Skeletal muscle cell (primary cell): ENCODE measurements at places on chromosomes 13 and 19.

DNA sequence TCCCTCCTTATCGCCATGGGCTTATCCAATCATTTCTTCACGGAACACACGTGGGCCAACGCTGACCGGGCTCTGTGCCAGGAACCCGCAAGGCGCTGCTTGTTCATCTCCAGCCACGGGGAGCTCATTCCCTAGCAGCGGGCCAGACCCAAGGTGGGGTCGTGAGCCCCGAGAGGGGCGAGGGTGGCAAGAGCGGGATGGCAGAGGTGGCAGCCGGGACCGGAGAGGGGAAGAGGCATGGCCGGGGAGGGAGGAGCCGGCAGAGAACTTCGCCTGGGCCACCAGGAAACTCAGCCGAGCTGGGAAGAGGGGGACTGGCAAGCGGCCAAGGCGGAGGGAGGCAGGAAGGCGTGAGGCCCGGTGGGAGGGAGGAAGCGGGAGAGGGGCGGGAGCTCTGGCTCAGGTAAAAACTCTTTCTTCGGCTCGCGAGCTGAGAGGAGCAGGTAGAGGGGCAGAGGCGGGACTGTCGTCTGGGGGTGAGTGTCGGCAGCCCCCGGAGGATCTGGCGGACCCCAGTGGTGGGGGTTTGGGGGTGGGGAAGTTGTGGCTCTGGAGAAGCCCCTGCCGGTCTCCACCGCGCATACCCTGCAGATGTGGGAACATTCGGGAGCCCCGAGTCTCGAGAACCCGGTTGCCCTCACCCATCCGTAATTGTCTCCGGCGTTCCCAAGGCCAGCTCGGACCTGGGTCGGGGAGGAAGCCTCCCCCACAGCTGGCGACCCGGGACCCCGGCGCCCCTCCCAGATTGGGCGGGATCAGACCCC, at the start of gene B3GNT3:
Gene B3GNT3 (plus strand): TSS at position 408 of the 764 bp plus-strand sequence. CDS start 12,670 bp downstream, outside the sequence.
- no peak for DNase-seq

DNA sequence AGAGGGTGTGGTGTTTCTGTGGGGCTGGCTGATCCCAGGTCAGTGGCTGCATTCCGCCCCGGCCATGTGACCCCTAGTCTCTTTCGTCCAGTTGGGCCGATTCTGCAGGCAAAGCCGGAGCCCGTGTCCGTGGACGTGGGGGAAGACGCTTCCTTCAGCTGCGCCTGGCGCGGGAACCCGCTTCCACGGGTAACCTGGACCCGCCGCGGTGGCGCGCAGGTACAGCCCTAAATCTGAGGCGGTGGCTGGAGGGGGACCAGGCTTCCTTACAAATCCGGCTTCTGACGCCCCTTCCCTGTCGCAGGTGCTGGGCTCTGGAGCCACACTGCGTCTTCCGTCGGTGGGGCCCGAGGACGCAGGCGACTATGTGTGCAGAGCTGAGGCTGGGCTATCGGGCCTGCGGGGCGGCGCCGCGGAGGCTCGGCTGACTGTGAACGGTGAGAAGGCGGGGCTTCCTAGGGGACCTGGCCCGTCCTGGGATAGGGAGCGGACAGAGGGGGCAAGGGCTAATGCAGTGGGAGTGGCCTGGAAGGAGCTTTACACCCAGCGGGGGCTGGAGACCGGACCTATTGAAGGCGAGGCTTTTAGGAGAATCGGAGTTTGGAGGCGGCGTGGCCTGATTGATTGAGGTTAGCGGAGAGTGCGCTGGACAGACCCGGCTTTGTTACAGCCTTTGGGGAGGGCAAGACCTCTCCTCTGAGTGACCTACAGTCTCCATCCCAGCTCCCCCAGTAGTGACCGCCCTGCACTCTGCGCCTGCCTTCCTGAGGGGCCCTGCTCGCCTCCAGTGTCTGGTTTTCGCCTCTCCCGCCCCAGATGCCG, 4.3 kb downstream of the KIRREL2 start:
- DNase-seq: no peak

- DNase-seq: no peak
These were observed 9.9 kb upstream of the PRODH2 start for GRCh38 chr19:35822579-35822978.

GRCh38 chr13:114004420-114005205, 30.7 kb upstream of the C13orf46 start:
- no peak for DNase-seq

GRCh38 chr13:84810781-84811180, 928.5 kb upstream of the SLITRK1 start:
- DNase-seq: no peak

- peak; percentile 84 for DNase-seq
These were observed 98.5 kb downstream of the MIPEP start for GRCh38 chr13:23790577-23791170.

DNA sequence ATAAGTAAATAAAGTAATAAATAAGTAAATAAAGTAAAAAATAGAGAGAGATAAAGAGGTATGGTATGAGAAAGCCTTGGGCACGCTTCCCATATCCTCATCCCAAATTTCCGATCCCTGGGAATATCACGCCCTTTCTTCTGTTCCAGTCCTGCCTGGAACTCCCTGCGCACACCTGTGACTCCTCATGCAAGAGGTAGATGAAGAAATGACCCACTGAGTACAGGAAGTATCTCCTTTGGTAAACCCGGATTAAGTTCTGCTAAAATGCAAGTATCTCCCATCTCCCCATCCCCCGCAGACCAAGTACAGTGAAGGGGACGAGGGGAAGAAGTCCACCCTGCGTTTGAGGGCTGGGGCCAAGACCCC, 399 bp upstream of the ZNF136 start:
- DNase-seq: no peak

DNA sequence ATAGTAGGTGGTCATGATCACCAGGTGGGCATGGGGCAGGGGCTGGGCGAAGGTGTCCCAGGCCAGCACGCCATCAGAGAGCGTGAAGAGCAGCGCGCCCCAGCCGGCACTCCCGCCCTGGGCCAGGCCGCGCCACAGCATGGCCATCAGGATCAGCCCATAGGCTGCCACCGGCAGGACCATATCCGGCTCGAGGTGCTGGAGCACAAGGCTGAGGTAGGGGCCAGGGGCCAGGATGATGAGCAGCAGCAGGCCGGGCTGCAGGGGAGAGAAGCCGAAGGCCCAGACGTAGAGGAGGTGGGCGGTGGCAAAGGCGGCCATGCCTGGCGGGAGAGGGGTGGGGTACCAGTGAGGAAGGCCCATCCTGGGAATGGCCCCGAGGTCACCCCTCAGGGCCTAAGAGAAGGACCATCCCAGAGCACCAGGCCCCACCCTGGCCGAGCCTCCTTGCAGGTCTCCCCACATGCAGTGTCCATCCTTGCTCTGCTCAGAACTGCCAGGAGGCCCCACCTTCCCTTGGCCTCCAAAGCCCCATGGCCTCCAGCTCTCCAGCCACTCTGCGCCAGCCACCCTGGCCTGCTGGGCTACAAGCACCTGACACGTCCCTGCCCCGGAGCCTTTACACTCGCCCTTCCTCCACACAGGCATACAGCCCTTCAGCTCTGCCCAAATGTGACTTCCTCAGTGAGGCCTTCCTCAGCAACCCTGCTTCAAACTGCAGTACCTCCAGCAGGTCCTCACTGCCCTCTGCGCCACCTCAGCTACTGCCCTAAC, 1.1 kb downstream of the TMEM86B start:
- DNase-seq: no peak

DNA sequence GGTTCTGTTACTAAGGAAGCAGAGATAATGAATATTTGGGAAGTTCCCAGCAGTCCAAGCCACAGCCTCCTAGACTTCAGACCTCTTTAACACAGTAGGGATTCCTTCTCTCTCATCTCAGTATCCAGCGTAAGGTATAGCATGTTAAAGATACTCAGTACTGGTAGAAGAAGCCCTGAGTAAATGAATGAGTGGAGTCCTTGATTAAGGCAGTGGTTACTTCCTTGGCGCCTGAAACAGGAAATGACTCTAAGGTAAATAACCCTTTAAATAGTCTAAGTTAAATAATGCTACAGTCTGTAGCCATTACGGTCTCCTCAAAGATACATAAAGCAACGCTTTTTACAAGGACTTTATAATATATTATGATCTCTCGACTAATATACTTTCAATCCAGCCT, 650.8 kb upstream of the MIR17HG start:
- no peak for DNase-seq

DNA sequence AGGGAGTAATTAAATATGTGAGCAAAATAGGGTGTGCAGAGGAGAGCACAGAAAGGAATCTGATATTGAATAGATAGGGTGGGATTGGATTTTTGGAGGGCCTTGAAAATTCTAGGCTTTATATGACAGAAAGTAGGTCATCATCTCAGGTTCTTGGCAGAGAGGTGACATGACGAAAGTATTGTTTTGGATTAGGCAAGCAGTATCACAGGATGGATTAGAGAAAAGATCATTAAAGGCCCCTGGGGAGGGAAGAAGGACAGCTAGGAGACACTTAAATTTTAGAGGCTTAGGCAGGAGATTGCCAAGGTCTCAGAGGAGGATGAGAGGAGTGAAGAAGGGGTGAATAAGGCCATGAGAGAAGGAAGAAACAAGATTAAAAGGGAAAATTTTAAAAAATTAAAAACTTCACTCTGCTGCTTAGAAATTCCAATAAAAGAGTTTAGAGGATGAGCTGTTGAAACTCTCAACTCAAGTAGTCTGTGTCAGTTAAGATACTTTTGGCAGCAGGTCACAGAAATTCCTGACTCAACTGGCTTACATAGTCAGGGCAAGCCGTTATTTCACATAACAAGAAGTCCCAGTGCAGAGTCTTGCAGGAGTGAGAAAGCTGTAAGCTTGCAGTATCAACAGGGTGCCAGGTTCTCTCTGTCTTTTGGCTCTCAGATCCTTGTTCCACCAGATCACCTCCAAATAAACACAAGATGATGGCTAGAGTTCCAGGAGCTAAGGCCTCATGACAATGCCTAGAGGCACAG, 8.8 kb downstream of the GPC6 start:
- no peak for DNase-seq

DNA sequence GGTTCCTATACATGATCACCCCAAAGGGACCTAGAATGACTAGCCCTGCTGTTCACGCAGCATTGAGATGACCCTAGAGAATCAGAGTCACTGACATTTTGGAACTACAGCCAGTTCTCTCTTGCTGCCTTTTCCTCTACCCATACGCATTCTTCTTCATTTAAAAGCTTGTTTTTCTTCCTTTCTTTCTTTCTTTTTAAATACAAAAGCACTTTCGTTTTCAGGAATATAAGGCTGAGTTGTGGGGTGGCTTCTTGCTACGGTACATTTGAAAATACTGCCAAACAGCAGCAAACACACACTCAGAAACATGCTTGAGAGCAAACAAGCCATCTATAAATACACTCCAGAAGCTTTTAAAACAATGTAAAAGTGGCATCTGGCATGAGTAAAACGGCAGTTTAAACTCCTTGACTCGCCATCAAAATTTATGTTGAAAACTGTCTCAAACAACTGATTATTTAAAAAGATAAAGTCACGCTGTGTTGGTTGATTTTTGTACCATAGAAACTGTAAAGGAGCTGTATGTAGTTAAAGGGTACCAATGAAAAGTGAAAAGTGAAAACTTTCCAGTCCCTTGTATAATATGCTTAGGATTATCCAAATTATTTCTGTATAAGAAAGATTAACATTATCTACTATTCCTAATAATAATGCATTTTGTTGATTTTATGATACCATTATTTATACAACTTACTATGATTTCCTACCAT, 95.6 kb downstream of the PCDH9 start:
- DNase-seq: no peak

- DNase-seq: no peak
These were observed 44.4 kb downstream of the MTUS2 start for GRCh38 chr13:28864544-28864943.

- no peak for DNase-seq
These were observed 90.9 kb upstream of the TRPC4 start for GRCh38 chr13:37960427-37960826.

GRCh38 chr13:91661692-91662490, 263.5 kb downstream of the GPC5 start:
- DNase-seq: no peak

DNA sequence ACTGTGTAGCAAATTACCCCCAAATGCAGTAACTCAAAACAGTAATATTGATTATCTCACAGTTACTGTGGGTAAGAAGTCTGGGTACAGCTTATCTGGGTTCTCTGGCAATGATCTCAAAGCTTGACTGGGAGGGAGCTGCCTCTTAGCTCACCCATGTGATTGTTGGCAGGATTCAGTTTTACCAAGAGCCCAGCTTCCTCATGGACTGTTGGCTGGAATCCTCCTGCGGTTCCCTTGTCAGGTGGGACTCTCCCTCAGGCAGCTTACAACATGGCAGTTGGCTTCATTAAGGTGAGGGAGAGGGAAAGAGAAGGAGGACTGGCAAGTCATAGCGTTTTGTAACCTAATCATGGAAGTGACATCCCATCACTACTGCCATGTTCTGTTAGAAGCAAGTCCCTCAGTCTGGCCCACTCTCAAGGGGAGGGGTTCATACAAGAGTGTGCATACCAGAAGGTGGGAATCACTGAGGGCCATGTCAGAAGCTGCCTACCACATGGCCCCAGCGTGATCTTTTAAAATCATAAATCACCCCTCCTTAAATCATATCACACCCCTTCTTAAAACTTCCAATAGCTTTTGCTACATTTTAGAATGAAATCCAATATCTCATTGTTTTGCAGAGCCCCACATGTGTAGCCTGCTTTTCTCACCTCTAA, 108.1 kb downstream of the OLFM4 start:
- DNase-seq: no peak

DNA sequence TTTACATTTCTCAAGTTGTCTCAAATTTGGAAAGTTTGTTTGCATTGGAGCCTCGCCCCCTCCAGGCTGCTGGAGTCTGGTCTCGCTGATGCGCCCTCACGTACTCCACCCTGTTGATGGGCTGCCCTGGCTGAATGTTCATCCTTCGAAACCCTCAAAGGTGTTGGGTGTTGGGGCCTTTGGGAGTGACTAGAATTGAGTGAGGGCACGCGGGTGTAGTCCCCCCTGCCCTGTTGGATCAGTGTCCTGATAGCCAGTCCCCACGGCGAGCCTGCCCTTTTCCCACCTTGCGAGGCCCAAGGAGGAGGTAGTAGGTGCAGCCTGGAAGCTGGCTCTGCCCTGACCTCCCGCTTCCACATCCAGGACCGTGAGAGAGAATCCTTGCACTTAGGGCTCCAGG, 14.8 kb downstream of the TFDP1 start:
- no peak for DNase-seq

DNA sequence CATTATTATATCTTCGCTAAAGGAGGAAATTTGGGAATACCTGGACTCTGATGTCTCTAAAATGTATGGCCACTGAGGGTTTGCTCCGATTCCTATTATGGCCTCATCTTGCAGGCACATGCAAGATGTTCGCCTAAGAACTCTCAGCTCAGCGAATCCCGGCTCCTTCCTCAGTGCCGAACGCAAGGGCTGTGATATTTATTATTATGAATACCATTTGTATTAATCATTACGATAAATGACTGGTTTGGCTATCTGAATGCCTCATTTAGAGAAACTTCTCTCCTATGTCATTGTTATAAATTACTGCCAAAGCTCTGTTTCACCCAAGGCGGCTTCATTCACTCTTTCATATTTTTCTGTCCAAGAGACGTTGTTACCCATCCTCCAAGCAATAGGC, 369.7 kb upstream of the TSHZ3 start:
- DNase-seq: no peak

- DNase-seq: peak; percentile 48
These were observed 126.0 kb downstream of the PCCA start for GRCh38 chr13:100214886-100215285.

GRCh38 chr19:33444562-33445441, 71.3 kb downstream of the CEBPG start:
- no peak for DNase-seq
